MG63 (cell line): ENCODE measurements at places on chromosomes 6 and 20. TPM values are rescaled to one million over a fixed set of nuclear protein-coding genes. Genes with fewer than 3 reads are reported as not detected.

GRCh38 chr6:34451192-34451591 is 14.7 kb upstream of the PACSIN1 start:
- no peak for DNase-seq

DNA sequence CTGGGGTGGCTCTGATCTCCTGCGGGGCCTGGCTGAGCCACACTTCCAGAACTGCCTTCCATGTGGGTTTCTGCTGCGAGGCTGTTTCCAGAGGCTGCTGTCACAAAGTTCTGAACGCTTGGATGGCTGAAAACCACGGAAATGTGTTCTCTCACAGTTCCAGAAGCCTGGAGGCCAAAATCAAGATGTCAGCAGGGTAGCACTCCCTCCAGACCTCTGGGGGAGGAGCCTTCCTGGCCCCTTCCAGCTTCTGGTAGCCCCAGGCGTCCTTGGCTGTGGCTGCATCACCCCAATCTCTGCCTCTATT is 23.7 kb upstream of the BMP7 start:
- DNase-seq = no peak

DNA sequence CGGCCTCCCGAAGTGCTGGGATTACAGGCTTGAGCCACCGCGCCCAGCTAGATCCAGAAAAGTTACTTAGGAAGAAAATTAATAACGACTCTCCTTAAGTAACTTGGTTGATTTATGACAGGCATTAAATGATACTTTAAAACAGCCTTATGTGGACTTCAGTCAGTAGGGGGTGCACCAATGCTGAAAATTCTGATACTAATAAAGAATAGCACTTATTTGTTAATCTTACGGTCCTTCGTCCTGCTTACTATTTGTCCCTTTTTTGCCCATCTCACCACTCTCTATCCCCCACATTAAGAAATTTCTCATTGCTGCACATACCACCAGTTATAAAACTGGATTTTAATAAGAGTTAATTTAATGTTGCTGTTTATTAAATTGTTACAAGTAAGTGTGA is 12.7 kb upstream of the PRELID3B start:
- DNase-seq = no peak

DNA sequence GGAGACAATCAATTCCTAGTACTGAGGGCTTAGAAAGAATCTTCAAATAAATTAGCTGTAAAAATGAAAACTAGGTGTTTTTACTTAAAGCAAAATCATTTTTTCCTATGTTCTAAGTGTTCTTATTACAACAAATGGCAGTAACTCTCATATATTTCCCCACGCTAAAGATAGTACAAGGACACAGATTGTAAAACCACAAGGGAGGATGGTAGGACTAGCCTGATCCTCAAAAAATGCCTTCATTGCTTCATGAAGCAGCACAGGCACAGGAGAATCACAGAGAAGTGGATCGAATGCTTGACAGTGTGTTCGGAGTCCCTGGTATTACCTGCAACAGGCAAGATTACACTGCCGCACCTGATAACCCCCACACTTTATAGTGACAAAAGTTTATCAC is 58.5 kb downstream of the SAMD3 start:
- DNase-seq = no peak

ARID1B gene
- total RNA-seq = 9.2 and 9.9 TPM in 2 replicates

GRCh38 chr6:21019614-21020013 is 485.4 kb downstream of the CDKAL1 start:
- DNase-seq = no peak

- no peak for DNase-seq
These were observed 157.6 kb upstream of the KCNQ5 start for GRCh38 chr6:72464246-72464645.

DNA sequence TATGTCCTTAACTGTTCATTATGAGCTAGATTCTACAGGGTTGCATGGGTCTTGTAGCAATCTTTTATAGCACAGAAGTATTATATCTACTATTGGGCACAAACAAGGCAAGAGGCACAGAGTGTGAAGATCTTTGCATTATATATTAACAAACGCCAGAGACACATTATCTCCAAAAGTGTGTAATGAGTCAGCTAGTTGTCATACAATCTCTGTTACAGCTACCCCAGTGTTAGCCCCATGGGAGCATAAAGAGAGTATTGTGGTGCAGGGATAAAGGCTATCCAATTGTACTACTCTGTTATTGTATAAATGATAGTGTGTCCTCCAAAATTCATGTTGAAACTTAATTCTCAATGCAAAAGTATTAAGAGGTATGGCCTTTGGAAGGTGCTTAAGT is 148.4 kb upstream of the RIMS1 start:
- DNase-seq = no peak

DNA sequence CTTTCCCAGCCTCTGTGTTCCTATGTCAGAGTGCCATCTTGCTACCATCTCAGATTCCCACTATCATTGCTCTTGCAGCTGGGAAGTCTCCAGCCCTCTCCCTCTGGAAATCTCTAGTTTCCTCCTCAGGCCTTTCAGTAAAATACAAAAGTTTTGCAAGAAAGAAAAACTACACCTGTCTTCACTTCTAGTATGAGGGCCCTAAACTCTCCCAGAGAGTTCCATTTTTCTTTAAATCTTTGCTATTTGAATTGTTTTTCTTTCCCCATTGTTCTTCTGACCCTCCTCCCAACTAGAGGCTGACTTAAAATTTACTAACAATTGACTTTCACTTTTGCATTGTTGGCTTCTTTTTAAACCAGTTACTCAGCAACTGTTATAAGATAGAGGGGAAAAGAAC is 62.8 kb downstream of the LY86 start:
- DNase-seq = no peak

- no peak for DNase-seq
These were observed 102.3 kb downstream of the IRF4 start for GRCh38 chr6:493840-494239.
